ENCODE measurements at places on chromosomes 5 and 9.

DNA sequence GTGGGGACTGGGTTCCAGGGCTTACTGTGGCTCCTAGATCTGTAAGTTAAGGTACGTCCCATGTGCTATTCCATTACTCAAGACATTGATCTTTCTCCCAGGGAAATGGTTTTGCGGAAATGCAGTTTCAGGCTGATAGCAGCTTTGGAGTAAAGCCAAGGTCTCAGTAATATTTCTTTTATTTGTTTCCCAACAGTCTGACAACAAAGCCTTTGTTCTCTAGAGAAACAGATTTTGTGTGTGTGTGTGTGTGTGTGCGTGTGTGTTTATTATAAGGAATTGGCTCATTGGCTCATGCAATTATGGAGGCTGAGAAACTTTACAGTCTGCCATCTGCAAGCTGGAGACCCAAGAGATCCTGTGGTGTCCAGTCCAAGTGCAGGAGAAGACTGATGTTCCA, 12.1 kb upstream of the POC5 start:
- no peak for DNase-seq

- DNase-seq = no peak
Measured at GRCh38 chr5:43514471-43514815, 505 bp downstream of the C5orf34 start.

DNA sequence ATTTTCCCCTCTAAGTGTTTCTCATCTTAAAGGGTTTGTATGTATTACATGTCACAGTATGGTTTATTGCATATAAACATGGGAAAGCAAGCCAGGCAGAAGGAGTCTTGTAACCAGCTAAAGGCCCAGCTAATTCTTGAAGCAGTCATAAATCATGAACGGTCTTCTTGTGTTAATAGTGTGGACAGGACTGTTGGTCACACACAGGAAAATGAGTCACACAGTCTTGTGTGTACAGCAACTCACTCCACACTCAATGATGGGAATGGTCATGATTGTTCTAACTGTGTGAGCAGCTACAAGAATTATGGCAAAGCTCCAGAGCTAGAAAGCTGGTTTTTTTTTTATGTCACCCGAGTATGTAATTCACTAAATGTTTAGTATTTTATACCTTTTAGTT, 123.9 kb downstream of the GHR start:
- no peak for DNase-seq

DNA sequence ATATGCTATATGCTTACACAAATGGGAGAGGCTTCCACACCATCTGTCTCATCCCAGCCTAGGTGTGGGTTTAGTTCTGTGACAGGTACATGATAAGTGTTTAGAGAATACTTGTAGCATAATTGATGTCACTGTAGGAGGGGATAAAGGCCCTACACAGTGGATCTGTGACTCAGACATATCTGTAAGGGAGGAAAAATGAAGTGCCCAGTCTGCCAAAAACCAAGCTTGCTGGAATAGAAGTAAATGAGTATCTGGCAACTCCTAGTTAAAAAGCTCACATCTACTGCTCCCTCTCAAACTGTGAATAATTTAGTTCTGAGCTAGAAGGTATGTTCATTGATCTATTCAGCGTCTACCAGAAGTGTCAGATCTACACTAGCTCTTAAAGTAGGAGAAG, 38.9 kb upstream of the FAM174A start:
- no peak for DNase-seq

- no peak for DNase-seq
Measured at GRCh38 chr9:34374905-34375552, 1.7 kb downstream of the MYORG start.

DNA sequence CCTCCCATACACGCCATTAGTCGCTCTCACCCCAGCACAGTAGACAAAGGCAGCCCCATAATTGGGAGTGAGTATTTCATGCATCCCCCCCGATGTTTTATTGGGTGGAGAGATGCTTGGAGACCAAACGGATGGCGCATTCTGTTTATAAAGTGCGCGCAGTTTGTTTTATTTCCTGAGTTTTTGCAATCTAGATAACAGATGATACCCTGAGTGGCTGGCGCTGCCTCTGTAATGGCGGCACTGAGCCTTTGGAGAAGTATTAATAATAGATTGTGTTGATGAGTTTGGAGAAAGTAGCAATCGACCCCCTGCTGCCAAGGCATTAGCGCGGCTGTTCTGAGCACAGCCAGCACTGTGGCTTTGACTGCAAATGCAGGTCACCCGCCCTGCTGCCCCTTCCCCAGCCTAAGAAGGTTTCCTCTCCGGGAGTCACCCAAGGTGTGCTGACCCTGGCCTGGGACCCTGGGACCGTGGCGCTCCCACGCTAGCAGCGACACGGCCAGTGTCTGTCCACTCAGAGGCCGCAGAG, 74.3 kb downstream of the LMX1B start:
- no peak for DNase-seq

- DNase-seq = no peak
Measured at GRCh38 chr5:61162832-61163567, 732 bp upstream of the SMIM15 start.

GRCh38 chr5:79990598-79991507, at the start of gene MTX3:
MTX3 (minus strand) TSS chr5:79991262; CDS start chr5:79991238, 24 bp downstream.
- peak; percentile 87 for DNase-seq

DNA sequence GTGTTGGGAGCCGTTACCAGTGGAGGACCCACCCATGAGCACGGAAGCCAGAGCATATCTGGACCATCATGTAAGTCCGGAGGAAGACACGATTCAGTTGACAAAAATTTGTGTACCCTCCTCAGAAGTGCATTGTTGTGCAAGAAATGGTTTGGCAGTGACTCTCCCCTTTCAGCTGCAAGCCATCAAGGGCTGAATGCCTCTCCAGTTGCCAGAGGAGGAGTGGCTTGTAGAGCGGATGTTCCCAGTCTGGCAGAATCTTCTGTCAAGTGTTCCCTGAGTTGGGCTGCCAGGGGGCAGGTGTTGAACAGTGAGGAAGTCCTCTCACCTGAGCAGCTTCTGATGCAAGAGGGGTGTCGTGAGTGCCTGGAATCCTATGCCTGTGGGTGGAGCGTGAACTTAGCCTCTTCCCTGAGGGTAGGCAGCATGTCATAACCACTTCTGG, 27.6 kb upstream of the CDKN2AIPNL start:
- no peak for DNase-seq

- no peak for DNase-seq
Measured at GRCh38 chr5:134606726-134607125, 25.9 kb downstream of the SAR1B start.

GRCh38 chr9:89383030-89383720, 64.9 kb downstream of the SECISBP2 start:
- DNase-seq = no peak

DNA sequence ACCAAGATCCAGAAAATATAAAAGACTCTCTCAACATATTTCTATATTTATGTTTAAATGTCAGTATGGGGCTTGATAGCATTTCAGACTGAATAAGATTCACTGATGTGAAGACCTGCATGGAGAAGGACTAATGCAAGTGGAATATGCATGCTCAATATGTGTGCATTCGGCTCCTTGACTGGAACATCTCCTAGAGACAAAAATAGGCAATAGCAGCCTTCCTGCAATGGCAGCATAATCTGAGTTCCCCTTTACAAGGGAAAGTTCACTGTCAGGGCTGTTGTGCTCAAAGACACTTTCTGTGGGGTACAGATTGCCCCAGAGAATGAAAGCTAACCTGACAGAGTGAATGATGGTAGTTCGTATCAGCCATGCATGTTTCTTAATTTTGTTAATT, 42.4 kb downstream of the STARD4 start:
- DNase-seq = no peak

GRCh38 chr9:70979966-70980365, 141.5 kb downstream of the TRPM3 start:
- no peak for DNase-seq

- no peak for DNase-seq
Measured at GRCh38 chr5:9894571-9895301, 264.6 kb upstream of the TAS2R1 start.

GRCh38 chr9:100865111-100865510, 163.4 kb upstream of the PLPPR1 start:
- DNase-seq = no peak

DNA sequence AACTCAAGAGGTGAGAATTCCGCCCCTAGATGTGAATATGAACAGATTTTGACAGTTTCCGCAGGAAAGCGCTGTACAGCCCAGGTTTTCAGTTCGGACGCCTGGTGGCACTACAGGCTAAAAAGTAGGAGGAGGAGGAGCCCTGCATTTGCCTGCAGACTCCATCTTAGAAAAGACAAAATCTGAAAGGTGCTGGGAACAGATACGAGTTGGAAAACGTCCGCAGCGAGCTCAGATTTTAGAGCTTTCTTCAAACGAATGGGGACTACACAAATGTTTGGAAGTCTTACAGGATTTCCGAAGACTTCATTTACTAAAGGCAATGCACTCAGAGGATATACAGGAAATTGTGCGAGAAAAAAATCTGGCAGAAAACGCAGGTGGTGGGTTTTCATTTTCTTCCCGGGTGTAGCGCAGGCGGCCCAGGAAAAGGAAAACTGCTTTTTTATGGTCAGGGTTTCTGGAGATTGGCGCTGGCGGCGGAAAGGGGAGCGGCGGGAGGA, 9.9 kb upstream of the PCDHB2 start:
- DNase-seq = no peak

- DNase-seq = no peak
Measured at GRCh38 chr5:74035521-74035937, 409.5 kb downstream of the ARHGEF28 start.

DNA sequence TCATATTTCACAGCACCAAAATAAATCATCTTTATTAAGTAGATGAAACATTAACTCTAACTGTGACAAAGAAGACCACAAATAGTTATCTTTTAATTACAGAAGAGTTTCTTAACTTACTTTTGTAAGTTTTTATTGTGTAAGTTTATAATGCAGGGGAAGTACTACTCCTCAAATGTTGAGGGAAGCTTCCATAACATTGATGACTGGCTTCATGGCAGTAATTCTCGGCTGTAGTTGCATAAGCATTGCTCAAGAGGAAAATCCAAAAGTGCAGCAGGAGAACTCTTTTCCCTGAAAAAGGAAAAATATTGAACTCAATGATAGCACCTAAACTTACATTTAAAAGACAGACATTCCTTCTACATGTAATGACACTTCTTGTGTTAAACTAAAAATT, 4.6 kb downstream of the TSLP start:
- DNase-seq = no peak

- no peak for DNase-seq
Measured at GRCh38 chr5:1497795-1498622, 25.8 kb downstream of the LPCAT1 start.

GRCh38 chr5:115977096-115977495, 14.8 kb downstream of the LVRN start:
- no peak for DNase-seq

GRCh38 chr5:143116814-143117213, 286.7 kb downstream of the NR3C1 start:
- DNase-seq = no peak

GRCh38 chr9:93567271-93567959, 9.0 kb upstream of the PHF2 start:
- no peak for DNase-seq

DNA sequence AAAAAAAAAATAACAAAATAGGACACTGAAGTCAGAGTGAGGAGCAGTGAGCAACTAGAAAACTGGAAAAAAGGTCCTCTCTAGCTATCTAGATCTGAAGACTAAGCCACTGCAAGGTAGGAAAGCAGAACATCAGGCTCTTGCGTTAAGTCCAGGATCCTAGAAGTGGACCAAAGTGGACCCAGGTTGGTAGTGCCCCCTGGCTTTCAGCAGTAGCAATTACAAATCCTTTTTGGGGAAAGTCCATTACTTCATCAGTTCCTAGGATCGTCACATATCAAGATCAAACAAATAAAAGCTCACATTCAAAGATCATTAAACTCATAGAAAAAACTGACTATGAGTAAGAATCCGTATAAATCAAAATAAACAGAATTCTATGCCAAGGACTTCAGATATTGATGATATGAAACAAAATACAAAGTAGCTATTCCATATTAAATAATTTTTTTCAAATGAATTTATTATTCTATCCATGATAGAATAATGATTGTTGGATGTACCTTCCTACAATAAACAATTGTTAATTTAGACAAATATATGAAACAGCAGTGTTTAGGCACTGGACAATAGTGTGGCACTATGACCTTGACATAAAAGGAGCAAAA, 6.5 kb upstream of the RICTOR start:
- DNase-seq = no peak

DNA sequence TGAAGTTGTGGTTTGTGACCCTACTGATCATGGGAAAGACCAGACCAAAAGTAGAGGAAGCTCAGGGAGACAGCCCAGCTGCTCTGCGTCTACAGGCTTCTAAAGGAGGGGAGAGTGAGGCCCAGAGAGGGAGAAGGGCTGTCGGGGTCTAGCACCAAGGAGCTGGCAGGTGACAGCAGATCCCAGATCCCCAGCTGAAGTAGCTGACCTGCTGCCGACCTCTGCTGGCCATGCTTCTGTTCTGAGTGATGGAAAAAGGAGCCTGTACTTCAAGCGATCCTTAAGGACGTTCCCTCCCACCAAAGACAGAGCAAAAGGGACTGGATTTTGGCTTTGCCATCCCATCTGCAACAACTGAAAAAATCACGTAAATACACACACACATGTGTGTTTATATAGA, 22.7 kb upstream of the QSOX2 start:
- DNase-seq = no peak
